ENCODE measurements at places on chromosomes 2 and 18.

- no peak for DNase-seq
These were observed 33.8 kb downstream of the KCNS3 start for GRCh38 chr2:17912266-17912691.

DNA sequence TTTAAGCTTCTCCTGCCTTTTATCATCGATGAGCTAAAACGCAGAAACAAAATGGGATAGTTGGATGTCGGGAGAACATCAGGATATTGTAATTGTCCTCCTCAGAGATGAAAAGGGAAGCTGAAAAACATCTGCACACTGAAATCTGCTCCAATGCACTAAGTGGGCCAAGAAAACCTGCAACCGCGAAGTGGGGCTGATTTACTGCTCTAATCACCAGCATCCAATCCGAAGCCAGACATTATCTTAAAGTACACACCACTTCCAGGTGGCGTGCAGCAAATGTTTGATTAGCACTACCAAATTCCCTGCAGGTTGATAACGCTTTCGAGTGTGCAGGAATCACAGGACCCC is 230.3 kb upstream of the SLC14A2 start:
- no peak for DNase-seq

DNA sequence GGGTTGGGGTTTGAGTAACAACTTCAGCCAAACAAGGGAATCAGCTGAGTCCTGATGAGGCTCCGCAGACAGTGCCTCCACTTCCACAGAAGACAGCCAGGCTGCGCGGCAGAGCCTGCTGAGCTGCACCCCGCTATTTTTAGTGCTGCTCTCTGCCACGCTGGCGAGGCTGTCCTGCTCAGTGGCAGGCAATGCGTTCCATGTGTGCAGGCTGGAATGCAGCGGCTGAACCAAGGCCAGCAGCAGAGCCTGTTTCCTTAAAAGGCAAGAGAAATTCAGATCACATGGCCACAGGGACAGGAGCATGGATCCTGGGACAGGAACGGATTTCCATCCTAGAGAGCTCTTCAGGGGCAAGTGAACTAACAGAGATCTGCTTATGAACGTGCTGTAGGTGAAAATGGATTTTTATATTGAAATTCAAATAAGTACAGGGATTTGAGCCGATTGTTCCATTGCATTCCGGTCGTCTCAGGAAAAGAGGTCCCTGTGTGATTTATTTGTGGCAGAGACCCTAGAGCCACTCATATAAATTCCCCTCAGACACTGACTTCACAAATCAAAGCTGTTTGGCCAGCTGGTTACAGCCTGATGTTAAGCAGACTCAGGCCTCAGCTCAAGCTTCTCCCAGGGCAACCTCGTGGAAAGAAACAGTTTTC is 98.7 kb downstream of the COL6A3 start:
- peak; percentile 92 for DNase-seq

DNA sequence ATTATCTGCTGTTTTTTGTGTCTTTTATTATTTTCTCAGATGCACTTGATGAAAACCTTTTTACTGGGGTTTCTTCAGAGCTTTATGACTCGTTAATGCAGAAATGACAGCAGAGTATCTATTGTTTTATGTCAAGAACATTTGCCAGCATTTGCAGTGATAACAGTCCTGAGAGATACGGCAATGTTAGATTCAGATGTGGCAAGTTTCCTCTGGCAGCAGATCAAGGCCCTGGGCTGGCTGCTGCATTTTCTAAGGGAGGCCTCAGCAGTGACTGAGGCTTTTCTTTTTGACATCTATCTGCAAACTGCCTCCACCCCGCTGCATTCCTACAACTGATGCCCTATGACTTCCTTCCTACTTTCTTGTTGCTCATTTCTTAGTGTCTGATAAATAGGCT is 40.2 kb downstream of the EFEMP1 start:
- DNase-seq, result peak; percentile 64

GRCh38 chr2:24544456-24545115 is 53.5 kb downstream of the NCOA1 start:
- no peak for DNase-seq

- no peak for DNase-seq
These were observed 396.8 kb downstream of the NCKAP5 start for GRCh38 chr2:133171393-133172004.

DNA sequence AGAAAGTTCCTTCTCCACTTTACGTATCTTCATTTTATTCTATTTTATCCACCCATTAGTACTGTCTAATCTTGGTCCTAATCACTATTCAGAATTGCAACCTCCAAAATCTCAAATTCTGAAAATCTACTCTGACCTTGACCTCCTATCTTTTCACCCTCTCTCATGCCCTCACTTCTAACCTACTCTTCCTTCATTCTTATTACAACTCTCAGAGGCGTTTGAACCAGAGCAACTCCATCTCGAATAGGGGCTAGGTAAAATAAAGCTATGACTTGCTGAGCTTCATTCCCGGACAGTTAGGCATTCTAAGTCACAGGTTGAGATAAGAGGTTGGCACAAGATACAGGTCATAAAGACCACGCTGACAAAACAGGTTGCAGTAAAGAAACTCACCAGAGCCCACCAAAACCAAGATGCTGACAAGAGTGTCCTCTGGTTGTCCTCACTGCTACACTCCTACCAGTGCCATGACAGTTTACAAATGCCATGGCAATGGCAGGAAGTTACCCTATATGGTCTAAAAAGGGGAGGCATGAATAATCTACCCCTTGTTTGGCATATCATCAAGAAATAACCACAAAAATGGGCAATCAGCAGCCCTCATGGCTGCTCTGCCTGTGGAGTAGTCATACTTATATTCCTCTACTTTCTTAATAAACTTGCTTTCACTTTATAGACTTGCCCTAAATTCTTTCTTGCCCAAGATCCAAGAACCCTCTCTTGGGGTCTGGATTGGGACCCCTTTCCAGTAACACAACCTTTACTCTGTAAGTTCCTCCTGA is 11.4 kb downstream of the CCDC88A start:
- DNase-seq, result no peak

GRCh38 chr2:341017-341542 is 53.2 kb upstream of the ALKAL2 start:
- no peak for DNase-seq

GRCh38 chr2:222024932-222025880 is 273.6 kb downstream of the PAX3 start:
- no peak for DNase-seq

DNA sequence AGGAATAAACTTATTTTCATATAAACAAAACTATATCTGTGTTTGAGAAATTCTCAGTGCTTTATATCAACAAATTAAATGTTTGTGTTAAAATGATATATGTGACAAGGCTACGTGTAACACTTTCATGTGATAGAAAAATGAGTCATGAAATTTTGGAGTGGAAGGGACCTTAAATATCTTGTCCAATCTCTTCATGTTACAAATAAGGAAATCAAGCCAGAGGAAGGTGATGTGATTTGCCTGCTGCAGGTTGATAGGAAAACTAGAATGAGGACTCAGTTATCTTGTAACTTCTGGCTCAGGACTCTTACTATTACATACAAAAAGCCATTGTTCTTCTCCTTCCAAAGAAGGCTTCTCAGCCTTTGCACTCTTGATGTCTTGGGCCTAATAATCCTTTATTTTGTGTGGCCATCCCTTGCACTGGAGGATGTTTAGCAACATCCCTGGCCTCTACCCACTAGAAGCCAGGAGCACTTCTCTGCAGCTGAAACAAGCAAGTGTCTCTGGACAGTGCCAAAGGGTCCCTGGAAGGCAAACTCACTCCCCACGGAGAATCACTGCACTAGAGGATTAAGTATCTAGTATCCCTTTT is 43.0 kb upstream of the NARS1 start:
- no peak for DNase-seq

GRCh38 chr2:156329031-156329926 is 3.2 kb downstream of the NR4A2 start:
- DNase-seq, result peak; percentile 72

DNA sequence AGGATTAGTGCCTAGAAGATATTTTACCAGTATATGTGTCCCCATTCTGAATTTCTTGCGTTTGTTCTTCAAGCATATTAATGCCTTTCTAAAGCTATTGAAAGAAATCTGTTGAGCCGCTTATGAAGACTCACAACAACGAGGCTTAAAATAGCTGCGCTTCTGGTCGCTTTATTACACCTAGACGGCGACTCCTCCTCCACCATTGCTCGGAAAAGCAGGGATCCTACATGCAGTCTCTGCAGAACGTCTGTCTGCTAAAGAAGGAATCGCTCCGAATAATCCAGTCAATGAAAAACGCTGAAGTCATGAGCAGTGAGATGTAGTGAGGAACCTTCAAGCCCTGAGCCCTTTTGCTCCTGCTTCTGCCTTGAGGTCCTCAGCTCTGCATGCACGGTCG is 94.8 kb upstream of the ZNF516 start:
- no peak for DNase-seq

DNA sequence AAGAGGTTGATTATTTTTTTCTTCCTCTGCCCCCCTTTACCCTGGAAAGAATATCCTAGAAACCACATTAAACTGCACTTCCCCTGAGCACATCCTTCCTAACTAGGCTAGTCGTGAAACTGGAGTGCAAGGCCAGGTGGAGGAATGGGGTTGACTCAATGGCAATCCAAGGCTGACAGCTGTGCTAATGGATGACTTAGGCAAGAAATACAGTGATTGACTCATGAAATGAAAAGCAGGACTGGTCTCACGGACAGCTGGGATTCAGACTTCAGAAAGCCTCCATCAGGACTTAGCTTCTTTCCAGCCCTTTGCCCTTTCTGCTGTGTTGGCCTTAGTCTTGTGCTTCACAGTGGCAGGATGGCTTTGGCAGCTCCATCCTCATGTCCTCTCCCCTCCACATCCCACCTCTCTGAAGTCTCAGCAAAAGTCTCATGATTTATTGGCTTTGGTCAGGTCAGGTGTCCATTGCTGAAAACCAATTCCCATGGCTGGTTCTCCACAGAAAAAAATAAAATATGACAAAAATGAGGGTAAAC is 33.8 kb downstream of the INSIG2 start:
- no peak for DNase-seq

DNA sequence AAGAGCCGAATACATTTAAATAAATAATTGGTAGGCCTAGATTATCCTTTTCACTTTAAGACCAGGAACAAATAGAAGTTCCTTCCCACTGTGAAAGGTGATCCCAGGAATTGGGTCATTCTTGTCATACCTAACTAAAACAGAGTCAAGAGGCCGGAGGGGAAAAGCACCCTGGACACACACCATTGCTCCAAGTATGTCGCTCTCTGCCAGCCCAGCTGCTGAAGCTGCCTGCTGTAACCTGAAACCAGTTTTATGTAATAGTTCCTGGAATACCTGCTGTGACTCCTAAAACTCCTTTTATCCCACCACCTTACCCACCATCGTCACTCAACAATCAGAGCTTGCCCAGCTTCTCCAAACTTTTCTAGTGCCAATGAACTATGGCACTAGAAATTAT is 217.1 kb downstream of the PTPRM start:
- no peak for DNase-seq

DNA sequence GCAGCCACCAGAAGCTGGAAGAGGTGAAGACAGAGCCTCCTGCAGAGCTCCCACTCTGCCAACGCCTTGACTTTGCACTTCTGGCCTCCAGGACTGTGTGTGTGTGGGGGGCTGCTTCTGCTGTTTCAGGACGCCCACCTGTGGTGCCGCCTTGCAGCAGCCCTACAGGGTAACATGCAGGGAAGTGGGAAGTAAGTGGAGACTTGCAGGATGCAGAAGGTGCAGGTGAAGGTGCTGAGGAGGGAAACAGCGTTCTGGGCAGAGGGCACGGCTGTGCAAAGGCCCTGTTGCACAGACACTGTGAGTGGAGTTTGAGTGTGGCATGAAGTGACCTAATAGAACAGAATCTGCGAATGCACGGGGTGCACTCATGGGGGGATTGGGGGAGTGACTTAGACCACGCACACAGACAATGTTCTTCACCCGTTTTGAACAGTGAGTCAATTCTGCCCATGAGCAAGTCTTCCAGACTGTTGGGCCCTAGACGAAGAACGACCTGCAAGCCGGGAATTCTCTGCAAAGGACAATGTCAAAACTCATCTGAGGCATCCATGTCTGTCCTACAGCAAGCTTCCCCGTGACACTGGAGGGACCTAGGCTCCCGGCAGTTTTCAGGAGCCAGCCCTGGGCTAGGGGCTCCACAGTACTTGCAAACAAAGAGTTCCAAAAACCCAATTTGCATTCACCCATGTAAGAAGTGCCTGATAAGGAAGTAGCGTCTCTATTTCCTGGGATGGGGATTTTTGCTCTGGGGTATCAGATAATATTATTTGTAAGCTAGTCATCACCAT is 19.0 kb downstream of the MBP start:
- DNase-seq, result peak; percentile 50

DNA sequence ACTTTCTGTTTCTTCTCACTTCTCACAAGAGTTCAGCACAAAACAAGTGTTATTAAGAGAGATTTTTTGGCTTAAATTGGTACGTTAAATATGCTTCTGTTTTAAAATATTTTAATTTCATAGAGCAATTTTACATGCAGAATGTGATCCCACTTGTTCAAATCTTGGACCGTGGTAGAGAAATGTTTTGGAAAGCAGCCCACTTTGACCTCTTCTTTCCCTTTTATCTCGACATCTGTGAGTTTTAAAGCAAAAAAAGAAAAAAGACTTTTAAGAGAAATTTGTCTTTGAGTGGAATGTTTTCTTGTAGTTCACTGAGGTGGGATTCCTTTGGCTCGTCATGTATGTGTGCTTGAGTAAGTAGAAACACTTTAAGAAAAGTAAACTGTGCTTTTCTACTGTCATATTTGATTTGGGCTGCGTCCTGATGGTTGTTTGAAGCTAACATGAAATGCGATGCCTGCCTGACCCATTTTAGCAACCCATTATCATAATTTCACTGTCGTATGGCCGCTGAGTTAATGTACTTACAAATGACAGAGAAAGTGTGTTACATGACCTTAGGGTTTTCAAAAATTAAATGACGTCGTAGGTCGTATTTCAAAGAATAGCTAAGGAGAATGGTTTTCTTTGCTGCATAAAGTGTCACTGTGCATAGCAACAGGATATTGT is 54.5 kb downstream of the TSHZ1 start:
- DNase-seq, result no peak

- DNase-seq, result no peak
These were observed 114.2 kb downstream of the ROCK1 start for GRCh38 chr18:20997371-20997770.

- DNase-seq, result no peak
These were observed 101.5 kb downstream of the ZNF532 start for GRCh38 chr18:58966005-58966677.

- no peak for DNase-seq
These were observed 10.7 kb upstream of the NFE2L2 start for GRCh38 chr2:177275040-177275742.

- no peak for DNase-seq
These were observed 16.7 kb upstream of the DTNB start for GRCh38 chr2:25690058-25690457.

GRCh38 chr2:241964133-241964532 is 94.6 kb downstream of the RTP5 start:
- DNase-seq, result no peak

DNA sequence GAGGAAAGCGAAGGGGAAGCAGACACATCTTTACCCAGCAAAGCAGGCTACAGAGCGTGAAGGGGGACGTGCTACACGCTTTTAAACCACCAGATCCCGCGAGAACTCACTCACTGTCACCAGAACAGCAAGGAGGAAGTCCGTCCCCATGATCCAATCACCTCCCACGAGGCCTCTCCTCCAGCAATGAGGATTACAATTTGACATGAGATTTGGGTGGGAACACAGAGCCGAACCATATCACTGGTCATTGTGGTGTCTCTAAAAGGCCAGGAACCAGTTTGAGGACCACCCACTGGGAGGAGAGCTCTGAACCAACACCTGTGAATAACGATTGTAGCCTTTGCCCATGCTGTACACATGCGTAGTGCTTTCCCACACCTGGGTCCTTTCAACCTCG is 116.6 kb upstream of the FAM136A start:
- no peak for DNase-seq

- DNase-seq, result no peak
These were observed 34.8 kb upstream of the NEUROD1 start for GRCh38 chr2:181715033-181715630.

- no peak for DNase-seq
These were observed 212.9 kb downstream of the PTGR3 start for GRCh38 chr18:74996055-74996454.

Data from Right ventricle myocardium inferior (tissue), 1 donor.